ENCODE measurements at places on chromosomes 13 and 19.
A peak's percentile ranks its signal among the peaks of the same experiment; 100 is the strongest.

- no peak for DNase-seq
These were observed 47.4 kb downstream of the SOX1 start for GRCh38 chr13:112114391-112114790.

DNA sequence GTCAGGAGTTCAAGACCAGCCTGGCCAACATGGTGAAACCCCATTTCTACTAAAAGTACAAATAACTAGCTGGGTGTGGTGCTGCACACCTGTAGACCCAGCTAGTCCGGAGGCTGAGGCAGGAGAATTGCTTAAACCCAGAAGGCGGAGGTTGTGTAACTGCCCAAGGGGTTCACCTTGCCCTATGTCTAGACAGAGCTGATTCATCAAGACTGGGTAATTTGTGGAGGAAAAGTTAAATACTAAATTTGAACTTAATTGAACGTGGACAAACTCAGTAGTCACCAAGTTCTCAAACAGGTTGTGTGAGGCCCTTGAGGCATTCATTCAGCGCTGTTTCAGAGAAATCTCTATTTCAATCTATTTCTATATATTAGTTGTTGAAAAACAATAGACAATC is 13.7 kb upstream of the ZNF486 start:
- DNase-seq = no peak

DNA sequence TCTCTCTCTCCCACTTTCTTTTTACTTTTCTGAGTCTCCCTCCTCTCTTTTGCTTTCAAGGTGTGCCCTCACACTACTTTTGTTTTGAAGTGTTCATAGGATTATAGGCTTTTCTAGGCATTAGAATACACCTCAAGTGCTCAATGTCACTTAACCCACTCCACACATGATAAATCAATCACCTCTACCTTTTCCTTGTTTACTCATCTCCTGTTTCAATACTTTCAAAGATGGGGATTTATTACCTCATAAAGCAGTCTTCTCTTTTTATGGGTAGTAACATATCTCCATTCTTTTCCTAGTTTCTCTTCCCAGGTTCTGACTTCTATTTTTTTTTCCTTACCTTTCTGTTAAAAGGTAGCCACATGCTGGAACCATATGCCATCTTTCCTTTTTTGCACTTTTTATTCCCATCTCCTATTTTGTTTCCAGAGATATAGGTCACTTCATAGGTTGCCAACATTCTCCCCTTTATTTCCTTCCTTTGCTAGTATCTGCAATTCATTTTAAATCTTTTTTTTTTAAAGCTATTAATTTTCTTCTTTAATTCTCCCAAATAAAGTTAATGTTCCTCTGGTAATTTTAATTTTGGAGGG is 137.6 kb upstream of the SLC10A2 start:
- DNase-seq = no peak

- no peak for DNase-seq
These were observed 102.0 kb downstream of the ATP11A start for GRCh38 chr13:112791663-112792440.

GRCh38 chr19:50496189-50497021 is 14.6 kb downstream of the JOSD2 start:
- DNase-seq = no peak

DNA sequence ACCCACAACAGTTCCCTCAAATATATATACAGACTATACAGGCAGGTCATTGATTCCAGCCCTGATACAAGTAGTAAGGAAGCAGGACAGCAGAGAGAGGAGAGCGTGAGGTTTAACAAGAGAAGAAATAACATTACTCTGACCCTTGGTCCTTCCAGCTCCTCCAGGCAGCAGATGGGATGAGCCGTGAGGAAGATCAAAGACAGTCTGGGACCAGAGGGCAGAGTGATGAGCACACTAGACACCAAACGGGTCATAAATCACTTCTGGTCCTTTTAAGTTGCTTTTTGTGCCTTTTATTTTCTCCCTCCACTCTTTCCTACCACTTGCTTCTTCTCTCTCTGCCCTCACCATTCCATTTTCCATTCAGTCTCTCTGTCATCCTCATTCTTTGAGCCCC is 16.9 kb upstream of the MICU2 start:
- no peak for DNase-seq

DNA sequence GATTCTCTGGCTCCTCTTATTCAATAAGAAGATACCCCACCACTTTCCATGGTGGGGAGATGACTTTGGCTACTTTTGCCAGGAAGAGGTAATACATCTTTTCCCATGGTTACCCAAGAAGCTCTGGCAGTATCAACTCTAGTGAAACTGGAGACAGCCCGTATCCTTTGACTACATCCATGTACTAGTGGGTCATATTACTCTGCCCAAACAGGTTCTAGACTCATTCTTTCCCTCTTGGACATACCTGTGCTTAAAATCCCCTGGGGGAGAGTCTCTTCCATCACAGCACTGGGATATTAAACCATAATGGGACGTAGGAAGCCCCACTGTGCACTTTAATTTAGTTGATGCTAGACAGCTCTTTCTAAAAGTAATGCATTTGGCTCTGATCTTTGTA is 144.7 kb upstream of the KLF12 start:
- DNase-seq = no peak

DNA sequence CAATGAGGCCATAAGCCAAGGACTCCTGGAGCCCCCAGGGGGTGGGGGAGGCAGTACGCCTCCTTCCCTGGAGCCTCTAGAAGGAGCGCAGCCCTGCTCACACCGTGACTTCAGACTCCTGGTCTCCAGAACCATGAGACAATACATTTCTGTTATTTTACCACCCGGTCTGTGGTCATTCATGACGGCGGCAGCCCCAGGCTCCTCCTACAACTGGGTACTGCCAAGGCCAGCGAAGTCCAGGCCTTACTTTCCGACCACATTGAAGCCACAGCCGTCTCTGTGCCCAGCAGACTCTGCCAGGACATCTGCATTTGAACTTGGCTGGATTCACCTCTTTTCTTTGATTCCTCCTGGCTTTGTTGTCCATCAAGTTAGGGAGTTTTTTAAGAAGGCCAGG is 10.5 kb downstream of the GNG7 start:
- no peak for DNase-seq

- DNase-seq = peak; percentile 71
These were observed 61.8 kb downstream of the AKAP11 start for GRCh38 chr13:42333613-42334328.

DNA sequence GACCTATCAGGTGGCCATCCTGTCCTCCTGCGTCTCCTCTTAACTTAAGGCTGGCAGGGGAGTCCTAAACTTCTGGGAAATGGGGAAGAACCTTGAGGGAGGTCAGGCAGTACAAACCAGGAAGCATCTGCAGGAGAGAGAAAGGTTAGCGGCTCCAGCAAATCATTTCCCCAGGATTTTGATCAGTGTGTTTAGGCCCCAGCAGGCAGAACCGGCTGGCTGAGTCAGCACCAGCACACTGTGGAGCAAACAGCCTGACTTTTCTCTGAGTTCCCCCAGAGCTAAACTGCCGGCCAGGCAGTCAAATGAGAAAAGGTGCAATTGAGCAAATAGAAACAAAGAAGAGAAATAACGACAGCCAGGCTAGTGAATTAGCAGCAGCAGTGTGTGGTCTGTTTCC is 46.7 kb upstream of the MEDAG start:
- DNase-seq = no peak

DNA sequence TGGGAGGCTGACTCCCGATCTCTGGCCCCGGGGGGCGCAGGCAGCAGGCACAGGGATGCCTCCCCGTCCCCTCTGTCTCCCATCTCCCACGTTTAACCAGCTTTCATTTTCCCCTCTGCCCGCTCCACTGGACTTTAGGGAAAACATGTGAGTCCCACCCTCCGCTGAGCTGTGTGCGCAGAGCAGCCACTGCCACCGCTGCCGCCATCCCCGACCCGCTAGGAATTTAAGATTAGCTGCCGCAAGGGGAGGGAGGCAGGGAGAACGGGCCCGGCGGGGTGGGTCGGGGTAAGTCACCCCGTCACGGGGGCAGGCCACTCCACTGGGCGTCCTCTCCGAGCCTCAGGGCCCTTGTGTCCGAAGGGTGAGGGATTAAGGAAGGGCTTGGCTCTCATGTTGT is 15.5 kb downstream of the KCNN1 start:
- DNase-seq = no peak

DNA sequence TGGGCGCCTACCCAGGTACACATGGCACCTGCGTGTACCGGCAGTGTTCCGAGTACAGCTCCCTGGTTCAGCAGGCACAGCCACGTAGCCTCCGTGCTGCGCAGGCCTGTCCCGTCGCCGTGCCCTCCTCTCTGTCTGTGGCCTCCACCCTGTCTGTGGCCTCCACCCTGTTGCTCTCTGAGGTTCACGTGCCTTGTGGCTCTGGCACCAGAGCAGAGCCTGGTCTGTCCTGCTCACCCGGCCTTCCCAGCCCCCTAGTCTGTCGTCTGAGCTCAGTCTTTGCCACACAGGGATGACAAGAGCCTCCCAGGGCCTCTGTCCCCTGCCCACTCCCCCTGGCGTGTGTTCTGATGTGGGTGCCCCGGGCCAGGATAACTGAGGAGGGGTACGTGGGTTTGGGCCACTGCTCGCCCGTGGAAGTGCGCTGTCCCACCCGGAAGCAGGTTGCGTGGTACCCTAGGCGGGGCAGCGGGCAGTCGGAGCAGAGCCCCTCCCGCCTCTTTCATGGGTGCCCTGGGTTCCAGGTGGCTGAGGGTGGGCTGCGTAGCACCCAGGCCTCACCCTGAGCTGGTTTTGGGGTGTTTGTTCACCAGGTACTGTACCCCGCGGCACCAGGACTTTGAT is 71.7 kb downstream of the KDM4B start:
- DNase-seq = no peak

DNA sequence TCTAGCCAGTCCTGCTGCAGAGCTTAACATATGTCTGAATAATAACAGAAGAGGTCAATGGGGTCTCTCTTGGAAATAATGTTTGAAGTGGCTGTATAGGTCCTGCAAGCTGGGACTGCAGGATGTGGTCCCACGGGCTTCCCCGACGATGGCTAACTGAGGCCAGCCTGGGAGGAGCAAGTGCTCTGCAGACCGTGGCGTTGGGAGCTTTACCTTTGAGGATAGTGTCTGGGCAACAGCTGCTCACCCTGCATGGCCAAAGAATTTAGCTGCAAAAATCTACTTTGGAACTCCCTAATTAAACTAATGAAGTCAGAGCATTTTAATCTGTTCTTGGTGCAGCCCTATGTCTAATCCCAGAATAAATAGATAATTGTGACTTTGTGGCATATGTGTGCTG is 18.2 kb upstream of the AMER2 start:
- DNase-seq = no peak

DNA sequence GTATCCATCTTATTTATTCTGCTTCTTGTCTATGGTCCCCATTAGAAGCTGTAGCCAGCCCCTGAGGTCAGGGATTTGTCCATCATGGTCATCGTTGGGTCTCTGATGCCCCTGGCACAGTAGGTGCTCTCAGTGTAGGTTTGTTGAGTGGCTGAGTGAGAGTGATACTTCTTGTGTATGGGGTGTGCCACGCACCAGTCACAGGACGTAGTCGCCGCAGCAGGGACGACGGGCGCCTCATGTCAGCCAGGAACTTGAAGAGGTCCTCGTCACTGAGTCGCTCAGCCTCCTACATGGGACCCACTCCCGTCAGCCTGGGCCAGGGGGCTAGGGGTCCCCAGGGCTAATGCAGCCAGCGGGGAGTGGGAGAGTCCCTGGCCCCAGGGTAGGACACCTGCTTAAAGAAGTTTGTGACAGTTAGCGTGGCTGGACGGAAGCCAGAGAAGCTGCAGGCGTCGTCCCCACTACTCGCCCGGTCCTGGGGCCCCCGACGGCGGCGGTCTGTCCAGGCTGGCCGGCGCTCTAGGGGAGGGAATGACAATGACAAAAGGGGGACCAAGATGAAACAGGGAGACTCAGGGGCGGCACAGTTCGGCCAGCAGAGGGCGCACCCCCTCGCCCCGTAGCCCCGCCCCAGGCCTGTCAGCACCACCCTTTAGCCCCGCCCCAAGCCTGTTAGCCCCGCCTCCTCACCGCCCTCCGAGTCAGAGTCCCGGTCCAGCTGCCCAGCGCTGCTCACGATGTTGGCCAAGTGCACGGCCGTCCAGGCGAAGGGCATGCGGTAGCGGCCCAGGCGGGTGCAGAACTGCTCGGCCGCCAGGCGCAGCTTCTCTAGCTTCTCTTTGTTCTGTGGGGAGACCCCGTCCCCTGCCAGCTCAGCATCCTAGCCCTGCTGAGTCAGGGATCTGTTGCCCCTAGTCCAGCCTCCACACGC is 3.7 kb downstream of the ANGPTL8 start:
- peak; percentile 82 for DNase-seq

DNA sequence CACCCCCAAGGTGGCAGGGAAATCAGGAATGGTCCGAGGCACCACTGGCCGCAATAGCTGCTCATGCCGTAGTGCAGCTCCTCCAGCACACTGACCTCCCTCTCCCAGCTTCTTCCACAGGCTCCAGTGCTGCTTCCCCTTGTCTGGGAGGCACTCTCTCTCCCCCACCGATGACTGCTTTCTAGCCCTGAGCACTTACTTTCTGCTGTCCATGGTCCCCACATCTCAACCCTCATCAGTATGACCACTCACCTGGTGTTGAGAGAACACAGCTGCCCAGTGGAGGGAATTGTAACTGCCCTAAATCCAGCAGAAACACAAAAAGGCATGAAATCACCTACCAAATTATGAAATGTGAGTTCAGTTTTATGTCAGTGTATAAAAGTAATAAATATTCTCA is 28.9 kb upstream of the TPP2 start:
- DNase-seq = no peak

GRCh38 chr19:42038666-42039065 is 31.3 kb downstream of the GRIK5 start:
- no peak for DNase-seq

DNA sequence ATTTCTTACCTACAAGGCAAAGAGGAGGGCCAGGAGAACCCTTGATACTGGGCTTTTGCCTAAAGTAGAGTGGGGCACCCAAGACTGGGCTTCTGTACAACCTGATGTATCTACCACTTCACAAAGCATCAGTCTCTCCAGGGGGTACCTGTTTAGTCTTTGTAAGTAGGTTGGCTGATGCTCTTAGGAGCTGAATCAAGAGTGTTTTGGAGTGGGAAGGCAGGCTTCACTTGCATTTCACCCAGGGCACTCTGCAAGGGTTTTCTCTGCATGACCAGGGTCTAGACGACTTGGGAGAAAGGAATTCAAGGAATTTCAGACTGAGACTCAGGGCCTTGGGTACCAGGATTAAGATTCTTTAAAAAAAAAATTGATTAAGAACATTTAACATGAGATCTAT is 361.5 kb downstream of the RFC3 start:
- DNase-seq = peak; percentile 30

- peak; percentile 40 for DNase-seq
These were observed 95.5 kb downstream of the OXGR1 start for GRCh38 chr13:96898646-96899254.

- peak; percentile 24 for DNase-seq
These were observed 54.5 kb downstream of the USP12 start for GRCh38 chr13:27117158-27117557.

DNA sequence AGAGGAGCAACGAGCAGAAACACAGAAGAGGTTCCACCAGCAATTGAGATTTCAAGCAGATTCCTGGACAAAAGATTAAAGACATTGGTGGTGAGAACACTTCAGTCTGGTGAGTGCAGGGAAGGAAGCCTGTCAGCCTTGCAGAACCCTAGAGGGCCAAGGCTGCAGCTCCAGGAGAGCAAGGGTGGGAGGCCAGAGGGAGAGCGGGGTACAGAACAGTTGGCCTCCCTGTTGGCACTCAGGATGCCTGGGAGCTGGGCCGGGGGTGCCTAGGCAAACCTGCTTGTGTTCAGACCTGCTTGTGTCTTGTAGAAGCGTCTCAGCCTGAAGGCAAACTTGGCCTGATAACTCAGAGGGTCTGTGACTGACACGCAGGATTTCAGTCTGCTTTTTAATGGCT is 5.1 kb upstream of the LIN7B start:
- DNase-seq = no peak
